Hypothalamus (tissue), 51 donors: ENCODE measurements at places on chromosomes 4 and X.

- no peak for DNase-seq
Measured at GRCh38 chr4:79421483-79421882, 13.5 kb upstream of the GK2 start.

DNA sequence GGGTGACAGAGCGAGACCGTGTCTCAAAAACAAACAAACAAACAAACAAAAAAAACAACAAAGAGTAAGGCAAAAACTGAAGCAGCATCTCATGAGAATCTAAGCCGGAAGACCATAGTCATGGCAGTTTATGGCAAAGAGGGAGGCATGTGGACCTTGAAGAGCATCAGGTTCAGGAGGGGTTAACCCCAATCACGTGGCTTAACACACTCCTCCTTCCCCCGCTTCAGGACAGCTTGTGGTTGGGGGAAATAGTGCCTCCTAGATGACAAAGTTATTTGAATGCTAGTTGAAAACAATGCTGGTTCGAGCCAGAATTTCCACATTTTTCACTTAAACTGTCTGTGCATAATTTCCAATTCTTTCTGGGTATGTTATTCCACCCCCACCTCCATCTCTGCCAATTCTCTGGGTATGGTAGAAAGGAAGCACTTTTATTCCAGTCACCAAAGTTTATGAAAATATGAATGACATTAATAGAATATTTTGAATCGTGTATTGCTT, 11.7 kb upstream of the MAP7D3 start:
- DNase-seq, result no peak

- DNase-seq, result no peak
Measured at GRCh38 chr4:139754938-139755337, 89.3 kb downstream of the MGST2 start.

GRCh38 chr4:957581-958313, 15.6 kb downstream of the DGKQ start:
- no peak for DNase-seq

DNA sequence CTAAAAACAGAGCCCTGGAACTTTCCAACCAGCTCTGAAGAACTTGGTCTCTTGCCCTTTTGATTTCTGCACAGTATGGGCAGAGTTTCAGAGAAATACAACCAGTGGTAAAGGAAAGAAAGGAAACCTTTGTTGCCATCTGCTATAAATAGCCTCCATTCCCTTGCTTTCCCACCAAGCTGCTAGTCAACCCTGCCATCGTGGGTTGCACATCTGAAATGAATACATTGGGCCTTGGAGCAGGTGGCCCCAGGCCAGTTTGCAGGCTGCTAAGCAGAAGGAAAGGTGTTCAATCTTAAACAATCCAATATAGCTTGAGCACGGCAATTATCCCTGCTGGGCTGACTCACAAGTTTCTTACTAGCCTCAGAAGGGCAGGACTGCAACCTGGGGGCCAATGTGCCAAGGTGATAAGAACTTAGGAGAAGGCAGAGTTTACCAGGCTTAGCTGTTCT, 142.5 kb downstream of the PPARGC1A start:
- peak; percentile 4 for DNase-seq

DNA sequence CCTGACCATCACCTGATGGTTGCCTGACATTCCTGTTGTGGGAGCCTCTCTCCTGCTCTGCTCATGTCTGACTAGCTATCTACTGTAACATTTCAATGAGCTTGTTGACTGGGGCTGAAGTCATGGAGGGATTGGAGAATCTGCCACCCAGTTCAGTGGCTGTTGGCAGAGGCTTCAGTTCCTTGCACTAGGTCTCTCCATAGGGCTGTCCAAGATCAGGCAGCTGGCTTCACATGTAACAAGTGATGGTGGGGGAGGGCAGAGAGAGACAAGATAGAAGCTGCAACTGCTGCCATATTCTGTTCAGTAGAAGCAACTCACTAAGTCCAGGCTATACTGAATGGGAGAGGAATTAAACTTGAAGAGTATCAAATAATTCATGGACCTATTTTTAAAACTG, 14.1 kb upstream of the CCNI start:
- DNase-seq, result no peak

DNA sequence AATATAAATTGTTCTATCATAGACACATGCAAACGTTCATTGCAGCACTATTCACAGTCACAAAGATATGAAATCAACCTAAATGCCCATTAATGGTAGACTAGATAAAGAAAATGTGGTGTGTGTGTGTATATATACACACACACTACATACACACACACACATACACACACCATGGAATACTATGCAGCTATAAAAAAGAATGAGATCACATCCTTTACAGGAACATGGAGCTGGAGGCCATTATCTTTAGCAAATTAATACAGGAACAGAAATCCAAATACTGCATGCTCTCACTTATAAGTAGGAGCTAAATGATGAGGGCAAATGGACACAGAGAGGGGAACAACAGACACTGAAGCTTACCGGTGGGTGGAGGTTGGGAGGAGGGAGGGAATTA, 65.2 kb downstream of the MTHFD2L start:
- DNase-seq, result no peak

DNA sequence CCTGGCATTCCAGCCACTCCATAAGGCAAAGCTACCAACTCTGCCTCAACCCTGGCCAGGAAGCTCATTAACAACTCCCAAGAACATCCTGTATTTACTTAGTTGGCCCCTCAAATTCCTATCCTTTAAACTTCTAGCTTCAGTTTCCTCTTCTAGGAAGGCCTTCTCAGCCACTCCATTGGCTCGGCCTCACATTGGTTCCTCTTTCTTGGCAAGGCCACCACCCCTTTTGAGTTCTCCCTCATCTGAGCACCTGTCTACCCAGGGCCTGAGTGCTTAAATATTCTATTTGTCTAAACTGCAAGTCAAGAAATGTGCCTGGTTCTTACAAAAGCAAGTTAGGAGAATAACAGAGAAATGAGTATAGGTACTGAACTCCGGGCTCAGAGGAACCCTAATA, 10.0 kb downstream of the SMC1A start:
- DNase-seq, result no peak

DNA sequence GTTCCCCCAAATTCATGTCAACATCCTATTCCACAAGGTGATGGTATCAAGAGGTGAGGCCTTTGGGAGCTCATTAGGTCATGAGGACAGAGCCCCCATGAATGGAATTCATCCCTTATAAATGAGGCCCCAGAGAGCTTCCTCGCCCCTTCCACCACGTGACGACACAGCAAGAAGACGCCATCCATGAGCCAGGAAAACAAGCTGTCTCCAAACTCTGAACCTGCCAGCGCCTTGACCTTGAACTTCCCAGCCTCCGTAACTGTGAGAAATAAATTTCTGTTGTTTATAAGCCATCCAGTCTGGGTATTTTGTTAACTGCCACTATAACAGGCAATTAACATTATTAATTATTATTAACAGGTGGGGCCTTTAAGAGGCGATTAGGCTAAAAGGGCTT, 5.8 kb downstream of the AGA start:
- DNase-seq, result no peak
